CD4-positive, alpha-beta T cell treated with Interferon alpha-2 for 1 hour (primary cell): ENCODE measurements at places on chromosomes 1 and 21.

DNA sequence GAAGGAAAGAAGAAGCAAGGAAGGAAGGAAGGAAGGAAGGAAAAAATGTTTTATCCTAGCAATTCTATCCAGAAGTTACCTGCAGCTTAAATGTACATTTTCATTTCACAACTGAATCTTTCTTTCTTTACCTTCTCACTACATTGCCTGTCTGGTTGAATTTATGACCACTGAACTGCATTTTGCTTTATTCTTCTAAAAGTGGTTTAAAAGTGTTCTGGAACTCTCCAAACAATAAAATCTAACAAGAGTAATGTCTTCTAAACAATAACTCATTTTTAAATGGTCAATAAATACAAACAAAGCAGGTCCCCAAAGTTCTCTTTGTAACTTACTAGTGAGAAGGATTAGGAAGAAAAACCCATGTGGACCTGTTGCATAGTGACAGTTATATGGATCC lies 587.5 kb upstream of the NEGR1 start:
- DNase-seq, result no peak

DNA sequence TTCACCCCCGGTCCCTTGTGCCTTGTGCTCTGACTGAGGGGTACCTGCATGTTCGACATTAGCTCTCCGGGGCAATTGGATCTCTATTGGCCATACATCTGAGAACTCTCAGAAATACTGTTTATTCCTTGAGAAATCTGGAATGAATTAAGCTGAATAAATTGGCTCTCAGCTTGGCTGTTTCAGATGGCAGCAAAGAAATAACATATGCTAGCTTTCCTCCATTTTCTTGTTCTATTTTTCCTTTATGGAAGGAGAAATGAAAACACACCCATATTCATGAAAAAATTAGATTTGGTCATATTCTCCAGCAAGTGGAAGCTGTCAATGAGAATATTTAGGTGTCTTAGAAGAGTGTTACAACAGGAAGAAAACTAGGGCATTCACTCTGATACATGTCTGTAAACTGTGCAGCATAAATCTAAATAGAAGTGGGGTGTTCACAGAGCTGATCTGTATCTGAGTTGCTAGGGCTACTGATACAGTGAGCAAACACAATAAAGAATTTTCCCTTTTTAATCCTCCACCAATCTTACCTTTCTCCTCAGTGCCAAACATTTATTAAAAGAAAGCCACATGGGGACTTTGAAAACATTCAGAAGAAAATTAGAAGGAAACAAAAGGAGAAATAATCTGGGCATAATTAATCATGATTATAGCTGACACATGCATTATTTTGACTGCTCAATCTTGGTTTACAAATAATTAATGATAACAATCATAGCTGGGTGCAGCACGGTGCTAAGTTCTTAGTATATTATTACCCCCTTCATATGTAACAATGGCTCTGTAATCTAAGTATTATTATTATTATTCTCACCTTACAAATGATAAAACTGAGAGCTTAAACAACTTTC lies 671.9 kb upstream of the USP24 start:
- DNase-seq, result no peak

DNA sequence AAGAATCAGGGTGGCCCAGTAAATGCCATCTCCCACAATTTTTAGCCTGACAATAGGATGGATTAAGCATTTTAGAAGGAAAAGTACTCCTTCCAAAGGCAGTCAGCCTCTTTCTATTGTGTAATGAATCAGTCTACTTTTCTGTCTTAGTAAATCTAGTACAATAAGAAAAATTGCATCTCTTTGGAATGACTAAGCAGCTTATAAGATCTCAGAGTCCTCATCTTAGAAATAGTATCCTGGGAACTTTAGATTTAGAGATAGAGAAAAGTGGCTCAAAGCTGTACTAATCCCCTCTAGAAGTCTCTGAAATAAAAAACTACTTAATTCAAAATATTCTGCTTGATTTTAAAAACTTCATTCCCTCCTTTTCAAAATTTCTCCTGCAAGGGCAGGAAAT lies 81.4 kb downstream of the SLC44A5 start:
- DNase-seq, result no peak

- DNase-seq, result no peak
These were observed 59.9 kb downstream of the PLXNA2 start for GRCh38 chr1:208183977-208184911.

DNA sequence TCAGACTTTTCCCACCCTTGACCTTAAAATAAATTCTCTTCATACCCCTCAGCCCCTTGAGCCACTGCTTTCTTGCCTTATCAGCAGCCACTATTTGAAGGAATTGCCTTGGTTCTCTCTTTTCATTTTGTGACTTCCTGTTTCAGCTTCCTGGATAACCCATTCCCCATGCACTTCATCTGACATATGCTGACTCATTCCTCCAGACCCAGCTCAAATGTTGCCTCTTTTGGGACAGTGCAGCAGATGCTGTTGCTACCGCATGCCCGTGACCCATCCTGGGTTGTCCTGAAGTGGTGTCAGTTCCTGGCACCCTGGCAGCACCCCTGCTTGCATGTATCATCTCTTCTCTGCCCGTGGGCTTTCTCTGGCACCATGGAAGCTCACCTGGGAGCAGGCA lies 496.1 kb downstream of the PTPRU start:
- DNase-seq, result no peak

DNA sequence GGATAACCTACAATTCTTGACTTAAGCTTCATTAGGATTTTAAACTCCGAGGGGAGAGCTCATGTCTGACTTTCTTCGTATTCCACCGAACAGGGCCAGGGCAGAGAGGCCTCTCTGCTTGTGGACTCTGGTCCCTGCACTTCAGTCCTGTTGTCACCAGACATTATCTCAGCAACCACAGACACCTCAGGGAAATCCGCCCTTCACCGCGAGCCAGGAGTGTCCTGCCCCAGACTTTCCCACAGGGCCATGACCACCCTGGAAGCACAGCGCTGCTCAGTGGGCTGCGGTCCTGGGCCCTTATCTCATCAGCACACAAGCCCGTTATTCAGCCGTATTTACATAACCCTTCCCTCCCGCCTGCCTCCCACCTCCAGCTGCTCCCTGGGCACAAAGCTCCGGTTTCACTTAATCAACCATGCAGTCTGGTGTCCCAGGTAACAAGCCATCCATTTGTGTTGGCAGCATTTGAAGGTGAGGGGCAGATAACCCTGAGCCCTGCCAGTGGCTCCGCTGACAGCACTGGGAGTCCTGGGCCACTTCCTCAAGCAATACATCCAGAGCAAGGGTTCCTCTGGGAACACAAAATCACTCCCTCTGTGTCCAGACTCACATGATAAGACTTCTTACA lies 122.8 kb upstream of the RAB4A start:
- DNase-seq, result no peak
